ENCODE measurements at places on chromosomes 16 and 17.
A peak's percentile ranks its signal among the peaks of the same experiment; 100 is the strongest.

DNA sequence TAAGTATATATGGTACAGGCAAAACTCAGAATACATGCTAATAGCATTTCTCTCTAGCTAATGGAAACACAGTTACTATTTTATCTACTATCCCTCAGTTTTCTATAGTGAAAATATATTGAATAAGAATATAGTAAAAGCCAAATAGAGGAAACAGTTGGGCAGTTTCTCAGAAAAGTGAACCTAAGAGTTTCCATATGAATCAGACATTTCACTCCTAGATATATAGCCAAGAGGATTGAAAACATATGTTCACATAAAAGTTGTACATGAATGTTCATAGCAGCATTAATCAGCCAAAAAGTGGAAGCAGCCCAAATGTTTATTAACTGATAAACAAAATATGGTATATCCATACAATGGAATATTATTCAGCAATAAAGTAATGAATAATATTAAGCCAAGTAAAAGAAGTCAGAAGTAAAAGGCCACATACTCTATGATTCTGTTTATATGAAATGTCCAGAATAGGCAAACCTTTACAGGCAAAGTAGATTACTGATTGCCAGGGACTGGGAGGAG, 134.6 kb downstream of the CYB561 start:
- DNase-seq = no peak

DNA sequence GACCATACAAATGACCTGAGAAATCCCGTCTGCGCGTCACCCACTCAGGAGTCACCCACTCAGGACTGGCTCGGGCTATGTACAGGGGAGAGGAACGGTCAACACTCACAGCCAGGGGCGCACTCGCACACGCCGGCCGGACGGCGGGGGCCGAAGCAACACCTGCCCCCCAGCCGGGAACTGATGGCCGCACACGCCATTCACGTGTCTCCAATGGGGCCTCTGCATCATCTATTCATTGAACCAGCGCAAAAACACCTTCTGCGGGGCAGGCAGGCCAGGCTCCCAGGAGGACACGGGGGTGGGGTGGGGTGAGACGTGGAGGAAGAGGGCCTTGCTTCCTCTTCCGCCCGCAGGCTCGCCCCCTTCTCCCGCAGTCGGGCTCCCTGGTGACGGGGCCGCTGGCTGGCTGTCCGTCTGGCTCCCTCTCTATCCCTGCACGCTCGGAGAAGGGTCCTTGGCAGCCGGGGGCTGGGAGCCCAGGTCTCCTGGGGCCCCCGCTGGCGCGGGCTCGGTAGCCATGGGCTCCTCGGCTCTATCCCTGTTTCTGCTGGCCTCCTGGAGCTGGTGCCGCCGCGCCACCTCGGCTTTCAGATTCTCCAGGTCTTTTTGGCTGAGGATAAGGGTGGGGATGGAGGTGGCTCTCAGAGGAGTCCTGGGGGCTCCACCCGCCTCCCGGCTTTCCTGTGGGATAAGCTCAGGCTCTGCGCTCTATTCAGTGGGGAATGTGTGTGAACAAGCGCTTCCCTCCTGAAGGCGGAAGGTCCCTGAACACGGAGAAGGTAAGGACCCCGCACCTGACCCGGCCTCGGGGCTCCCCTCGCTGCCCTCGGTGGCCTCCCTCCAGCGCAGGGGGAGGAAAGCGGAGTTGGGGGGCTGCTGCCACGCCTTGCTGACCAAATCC, 21.1 kb downstream of the CLUH start:
- peak; percentile 53 for DNase-seq

DNA sequence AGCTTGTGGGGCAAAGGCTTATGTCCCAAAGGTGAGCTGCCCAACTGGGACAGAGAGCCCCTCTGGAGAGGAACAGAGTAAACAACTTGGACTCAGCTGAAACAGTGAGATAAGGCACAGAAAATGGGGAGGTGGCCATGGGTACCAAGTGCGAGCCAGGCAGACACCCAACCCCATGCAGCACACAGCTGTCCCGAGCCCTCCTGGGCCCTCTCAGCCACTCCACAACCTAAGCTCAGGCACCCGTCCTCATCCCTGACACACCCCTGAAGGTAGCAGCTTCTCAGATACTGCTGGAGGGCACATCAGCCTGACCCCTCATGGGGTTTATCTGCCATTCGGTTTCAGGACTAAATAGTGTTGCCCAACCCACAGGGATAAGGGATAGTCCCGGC, 4.8 kb upstream of the GFOD2 start:
- DNase-seq = no peak

- DNase-seq = no peak
Measured at GRCh38 chr17:53471514-53471913, 351.2 kb upstream of the KIF2B start.

- no peak for DNase-seq
Measured at GRCh38 chr16:73124097-73124652, 76.2 kb upstream of the ZFHX3 start.

DNA sequence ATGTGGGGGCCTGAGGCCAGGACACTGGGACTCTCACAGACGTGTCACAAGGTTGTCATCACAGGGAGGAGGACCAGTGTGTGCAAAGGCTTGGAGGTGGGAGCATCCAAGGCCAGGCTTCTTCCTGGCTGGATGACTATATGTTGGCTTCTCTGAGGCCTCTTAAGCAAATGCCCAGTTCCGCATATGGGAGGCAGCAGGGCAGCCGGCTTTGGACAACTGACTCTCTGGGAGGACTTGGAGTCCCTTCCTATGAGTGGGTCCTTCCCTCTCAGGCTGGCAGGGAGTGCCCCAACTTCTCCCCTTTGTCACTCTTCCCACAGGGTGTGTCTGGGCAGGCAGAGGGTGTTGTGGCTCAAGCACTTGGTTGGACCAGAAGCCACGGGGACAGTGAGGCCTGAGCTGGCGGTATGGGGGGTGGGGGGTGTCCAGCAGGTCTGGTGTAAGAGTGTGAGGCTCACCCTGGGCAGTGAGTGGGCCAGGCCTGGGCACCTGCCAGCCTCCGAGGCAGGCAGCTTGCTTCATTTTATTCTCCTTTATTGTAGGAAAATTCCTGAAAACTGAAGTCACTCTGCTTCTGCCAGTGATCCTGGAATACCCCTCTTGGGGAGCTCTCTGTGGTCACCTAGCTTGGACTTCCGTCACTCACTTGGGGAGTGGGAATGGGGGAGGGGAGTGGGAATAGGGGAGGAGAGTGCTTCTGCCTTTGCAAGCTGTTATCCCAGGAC, 14.9 kb downstream of the ADGRG1 start:
- DNase-seq = no peak

- DNase-seq = peak; percentile 71
Measured at GRCh38 chr17:40922239-40922638, 15.2 kb downstream of the KRT23 start.

DNA sequence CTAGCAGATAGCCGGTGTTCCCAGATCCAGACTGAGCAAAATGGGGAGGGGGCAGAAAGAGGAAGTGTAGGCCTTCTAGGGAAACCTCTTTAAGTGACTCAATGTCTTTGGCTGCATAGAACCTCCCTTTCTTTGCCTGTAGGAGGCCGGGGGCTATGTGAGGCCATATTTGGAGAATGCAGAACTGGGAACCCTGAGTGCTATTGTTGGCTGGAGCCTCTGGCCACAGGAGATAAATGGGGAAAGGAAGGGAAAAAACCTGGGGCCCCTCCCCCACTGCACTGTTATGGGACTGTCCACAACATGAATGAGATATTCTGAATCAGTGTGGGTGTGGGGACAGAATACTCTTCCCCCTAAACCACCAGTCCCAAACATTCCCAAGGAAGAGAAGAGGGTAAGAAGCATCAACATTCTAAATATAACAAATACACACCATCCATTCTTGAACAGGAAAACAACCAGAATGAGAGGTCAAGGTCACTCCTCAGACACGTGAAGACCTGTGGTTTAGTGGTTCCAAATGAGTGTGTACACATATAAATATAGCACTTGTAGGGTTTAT, 2.4 kb downstream of the VPS25 start:
- no peak for DNase-seq

GRCh38 chr16:46937536-46937935, 35.9 kb downstream of the DNAJA2 start:
- no peak for DNase-seq

All from right atrium auricular region (tissue), 2 donors.